ENCODE measurements at places on chromosomes 12 and 14.

DNA sequence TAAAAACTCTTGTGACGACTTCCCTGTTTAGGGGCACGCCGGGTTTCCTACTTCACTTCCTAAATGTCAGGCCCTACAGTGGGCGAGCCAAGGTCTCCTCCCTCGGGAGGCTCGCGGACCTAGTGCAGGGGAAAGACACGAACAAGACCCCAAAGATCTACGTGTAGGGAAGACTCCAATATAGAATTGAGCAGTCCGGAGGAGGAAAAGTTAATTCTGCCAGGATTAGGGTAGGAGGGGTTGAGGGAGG is 564 bp downstream of the ATXN3 start:
- peak; percentile 32 for DNase-seq

DNA sequence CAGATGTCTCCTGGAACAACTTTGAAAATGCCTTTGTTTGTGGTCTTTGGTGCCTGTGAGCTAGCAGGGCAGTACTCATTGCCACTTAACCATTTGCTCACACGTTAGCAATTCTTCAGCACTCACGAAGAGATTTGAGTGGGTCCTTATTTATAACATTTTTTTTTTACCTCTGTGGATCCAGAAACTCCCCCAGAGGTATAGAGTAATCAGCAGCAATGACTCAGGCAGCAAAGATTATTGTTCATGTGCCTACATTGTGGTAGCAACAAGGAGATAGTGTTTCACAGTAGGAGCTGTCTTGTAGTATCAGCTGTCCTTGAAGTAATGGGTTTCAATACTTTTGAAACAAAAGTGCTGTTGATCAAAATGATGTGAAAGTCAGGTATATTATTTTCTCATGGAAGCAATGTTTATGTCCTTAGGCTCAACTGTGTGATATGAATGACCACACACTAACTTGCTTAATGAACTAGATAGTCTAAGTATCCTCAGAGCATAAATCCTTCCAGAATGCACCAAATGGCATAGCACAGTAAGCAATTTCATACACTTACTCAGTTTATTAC is 304.1 kb downstream of the EGLN3 start:
- DNase-seq: no peak

DNA sequence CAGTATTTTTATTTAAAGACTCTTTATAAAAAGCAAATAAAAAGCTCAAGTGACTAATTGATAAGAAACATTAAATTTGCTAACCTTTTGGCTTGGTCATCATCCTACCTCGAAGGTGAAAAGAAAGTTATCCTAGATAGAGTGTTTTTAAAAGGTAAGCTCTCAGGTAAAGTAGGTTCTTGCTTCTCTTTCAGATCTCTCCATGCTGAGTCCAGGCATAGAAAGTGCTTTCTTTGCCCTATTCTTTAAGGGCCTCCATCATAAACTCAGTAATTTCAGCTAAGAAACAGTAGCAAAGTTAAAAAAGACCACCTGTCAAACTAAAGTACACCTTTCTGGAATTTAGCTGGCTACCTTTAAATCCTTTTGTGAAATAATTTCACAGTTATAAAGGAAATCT is 20.6 kb upstream of the ANHX start:
- no peak for DNase-seq

- no peak for DNase-seq
These were observed 11.0 kb upstream of the MGP start for GRCh38 chr12:14896521-14897169.

GRCh38 chr12:116420227-116420880 is 138.8 kb upstream of the MAP1LC3B2 start:
- no peak for DNase-seq

GRCh38 chr14:98725191-98725590 is 546.8 kb downstream of the BCL11B start:
- no peak for DNase-seq

- DNase-seq: peak; percentile 70
These were observed 232.1 kb downstream of the CACNA1C start for GRCh38 chr12:2284857-2285256.

DNA sequence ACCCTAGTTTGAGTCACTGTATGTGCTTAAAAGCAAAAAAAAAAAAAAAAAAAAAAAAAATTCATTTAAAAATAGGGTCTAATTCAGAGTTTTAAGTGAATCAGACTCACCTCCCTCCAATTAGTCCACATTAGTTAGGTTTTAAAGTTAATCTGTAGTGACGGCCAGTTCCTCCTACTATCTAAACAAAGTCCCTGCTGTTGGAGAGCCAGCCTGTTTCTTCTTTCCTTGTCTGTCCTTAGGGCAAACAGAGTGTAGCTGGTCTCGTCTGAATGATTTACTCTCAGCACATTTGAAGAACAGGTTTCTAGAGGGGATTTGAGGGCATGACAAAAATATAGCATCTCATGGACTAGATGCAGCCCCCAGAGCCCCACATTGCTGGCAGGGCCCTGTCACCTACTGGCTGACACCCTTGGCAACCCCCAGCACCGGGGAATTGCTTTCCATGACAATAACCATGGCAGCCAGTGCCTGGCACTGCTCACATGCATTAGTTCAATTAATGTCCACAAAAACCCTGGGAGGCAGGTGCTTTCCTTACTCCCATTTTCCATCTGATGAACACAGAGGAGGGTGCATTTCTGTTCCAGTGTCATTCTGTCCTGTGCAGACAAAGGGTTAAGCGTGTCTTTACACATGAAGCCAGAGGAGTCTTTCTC is 138.3 kb downstream of the PLXNC1 start:
- no peak for DNase-seq

DNA sequence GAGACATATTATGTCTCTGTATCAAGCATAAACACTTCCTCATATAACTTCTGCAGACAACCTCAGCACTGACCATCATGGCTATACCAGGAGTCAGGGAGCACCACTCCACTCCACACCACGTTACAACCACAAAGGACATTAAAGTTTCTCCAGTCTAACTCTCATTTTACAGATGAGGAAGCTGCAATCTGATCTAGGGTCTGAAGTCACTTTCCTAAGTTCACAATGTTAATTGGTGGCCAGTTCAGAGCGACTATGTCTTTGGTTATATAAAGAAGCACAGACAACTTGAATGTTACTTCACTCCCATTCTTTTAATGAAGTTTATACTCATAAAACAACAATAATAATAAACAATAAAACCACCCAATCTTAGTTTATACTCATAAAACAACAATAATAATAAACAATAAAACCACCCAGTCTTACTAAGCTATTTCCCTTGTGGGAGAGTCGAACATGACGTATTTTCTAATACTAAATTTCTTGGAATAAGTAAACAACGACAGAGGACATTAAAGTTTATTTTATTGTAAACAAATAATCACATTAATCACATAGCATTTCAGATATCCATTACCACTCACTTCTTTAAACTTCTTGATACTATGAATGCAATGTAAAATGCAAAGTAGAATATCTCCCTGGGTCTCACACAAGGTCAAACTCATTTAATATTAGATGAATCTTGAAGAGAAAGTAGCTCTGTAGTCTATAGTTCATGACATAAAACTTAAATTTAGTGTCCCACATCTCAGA is 72.4 kb upstream of the SSTR1 start:
- no peak for DNase-seq

DNA sequence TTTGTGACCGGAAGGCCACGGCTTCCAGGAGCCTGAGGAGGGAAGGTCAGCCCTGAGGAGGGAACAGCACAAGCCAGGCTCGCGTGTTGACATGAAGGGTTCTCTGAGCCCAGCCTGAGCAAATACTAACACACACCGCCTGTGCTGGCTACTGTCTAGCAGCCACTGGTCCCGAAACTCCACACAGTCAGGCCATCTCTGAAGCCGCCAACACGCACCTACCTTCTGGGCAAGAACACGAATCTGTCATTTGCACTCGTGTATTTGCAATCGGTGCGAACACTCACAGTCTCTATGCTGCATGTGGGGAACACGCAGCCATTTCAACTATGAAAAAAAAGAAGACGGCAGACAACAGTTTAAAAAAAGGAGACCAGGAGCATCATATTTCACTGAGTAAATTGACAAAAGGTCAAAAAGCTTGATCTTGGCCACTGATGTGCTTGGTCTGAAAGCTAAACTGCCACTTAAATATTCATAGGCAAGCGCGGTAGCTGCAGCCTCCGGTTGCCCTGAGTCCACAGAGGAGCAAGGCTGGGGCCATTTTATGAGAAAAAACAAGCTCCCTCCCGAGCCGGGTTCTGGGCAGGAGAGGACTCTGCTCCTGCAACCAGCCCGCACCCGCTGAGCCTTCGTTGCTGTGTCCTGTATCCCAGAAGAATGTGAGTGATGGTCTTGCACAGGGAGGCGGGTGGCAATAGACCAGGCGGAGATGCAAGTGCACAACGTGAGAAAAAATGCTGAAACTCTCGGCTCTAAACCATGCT is 57.8 kb downstream of the RIMBP2 start:
- no peak for DNase-seq

DNA sequence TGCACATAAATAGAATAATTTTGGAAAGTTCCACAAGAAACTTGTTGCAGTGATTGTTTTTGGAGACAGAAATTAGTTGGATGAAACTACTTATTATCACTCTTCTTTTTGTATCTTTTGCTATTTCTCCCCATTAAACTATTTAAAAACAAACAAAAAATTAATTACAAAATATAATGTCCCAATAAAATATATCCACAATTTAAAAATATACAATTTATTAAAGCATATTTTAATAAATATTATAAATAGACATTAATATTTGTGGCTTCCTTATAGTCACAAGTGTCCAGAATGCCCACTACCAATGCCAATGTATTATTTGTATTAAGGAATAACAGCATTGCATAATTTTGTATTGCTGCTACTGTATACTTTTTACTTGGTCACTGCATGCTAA is 52.5 kb upstream of the GCH1 start:
- no peak for DNase-seq

GRCh38 chr14:51139121-51139681 is 44.3 kb upstream of the TRIM9 start:
- DNase-seq: no peak

DNA sequence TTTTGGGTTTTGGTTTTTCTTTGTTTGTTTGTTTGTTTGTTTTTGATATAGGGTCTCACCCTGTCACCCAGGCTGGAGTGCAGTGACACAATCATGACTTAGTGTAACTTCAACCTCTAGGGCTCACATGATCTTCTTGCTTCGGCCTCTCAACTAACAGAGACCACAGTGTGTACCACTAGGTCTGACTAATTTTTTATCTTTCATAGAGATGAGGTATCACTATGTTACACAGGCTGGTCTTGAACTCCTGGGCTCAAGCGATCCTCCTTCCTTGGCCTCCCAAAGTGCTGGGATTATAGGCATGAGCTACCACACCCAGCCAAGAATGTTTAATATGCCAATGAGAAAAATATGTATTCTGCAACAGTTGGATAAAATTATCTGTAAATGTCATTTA is 29.6 kb upstream of the USP15 start:
- DNase-seq: no peak

GRCh38 chr14:77314043-77314442 is 6.6 kb downstream of the POMT2 start:
- DNase-seq: no peak

DNA sequence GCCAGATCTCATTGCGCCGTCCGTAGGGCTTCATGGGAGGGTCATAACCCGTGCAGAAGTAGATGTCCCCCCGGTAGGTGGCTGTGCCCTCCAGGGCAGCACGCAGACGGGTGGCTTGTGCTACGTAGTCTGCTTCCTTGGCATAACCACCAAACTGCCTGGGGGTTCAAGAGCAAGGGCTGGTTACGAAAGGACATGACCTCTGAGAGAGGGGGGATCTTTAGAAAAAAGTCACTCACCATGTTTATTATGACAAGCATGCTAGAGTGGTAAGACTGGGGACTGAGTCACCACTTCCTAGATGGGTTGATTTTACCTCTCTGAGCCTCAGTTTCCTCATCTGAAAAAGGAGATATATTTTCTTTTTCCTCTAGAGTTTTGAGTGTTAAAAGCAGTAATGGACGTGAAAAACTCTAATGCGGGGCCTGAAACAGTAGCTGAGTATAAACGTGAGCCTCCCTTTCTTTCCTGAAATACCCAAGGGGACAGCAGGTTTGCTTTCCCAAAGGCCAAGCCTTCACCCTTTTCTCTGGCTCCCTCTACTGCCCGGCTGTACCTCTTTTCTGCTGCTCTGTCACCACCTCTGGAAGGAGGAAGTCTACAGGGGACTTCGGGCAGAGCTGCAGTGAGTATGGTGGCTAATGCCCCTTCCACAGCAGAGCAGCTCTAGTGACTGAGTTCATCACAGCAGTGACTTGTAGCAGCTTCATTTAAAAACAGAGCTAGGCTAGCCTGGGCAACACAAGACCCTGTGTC is 23.5 kb upstream of the GPRC5D start:
- no peak for DNase-seq

- DNase-seq: no peak
These were observed 107.0 kb downstream of the ADAMTS20 start for GRCh38 chr12:43444940-43445564.

DNA sequence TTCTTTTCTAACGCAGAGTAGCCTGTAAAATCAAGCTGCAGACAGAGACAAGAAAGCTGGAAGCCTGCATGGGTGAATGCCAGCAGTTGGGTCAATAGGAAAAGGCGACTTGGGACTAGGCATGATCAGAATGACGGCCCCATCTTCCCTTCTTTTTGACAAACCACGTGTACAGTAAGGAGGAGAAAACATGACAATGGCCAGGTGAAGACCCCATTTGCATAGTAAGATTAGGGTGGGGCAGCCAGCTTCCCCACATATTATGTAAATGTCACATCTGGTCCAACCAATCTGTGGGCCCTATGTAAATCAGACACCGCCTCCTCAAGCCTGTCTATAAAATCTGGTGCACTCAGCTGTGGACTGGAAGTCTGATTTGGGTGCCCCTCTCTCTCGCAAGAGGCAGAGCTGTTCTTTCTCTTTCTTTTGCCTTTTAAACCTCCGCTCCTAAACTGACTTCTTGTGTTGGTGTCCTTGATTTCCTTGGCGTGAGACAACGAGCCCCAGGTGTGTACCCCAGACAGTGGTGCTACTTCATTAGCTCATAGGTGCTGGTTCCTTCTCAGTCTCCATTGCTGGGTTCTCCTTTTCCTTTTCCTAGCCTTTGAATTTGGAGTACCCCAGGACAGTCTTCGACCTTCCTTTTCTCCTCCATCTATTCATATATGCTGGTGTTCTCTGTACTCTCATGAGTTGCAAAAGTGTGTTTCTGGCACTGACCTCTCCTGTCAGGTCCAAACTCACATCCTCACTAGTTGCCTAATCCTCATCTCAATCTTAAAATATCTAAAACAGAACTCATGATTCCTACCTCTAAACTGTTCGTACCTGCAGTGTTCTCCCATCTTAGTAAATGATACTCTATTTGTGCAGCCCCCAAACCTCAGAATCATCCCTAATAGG is 9.4 kb upstream of the DHRS7 start:
- no peak for DNase-seq

DNA sequence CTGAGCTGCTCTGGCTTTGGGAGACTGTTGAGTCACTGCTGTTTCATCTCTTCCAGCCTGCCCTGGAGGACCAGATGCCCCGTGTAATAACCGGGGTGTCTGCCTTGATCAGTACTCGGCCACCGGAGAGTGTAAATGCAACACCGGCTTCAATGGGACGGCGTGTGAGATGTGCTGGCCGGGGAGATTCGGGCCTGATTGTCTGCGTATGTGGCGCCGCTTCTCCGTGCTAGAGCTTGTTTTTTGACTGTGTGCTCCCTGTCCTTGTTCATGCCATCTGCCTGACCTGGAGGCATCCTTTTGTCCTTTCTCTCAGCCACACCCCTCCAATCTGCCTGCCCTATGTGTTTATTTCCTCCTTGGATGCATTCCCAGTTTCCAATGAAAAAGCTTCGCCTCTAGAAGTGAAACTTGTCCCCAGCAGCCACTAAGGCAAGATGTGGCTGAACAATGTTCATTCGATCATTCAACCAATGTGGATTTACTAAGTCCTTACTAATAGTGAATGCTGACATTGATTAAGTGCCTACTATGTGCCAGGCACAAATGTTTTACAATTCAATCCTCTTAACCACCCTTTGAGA is 98.6 kb downstream of the NT5DC3 start:
- no peak for DNase-seq

All from HuH-7.5 (cell line).